ENCODE measurements at places on chromosomes 7 and 10.

- no peak for DNase-seq
These were observed 1.7 kb upstream of the BLOC1S2 start for GRCh38 chr10:100288196-100288595.

DNA sequence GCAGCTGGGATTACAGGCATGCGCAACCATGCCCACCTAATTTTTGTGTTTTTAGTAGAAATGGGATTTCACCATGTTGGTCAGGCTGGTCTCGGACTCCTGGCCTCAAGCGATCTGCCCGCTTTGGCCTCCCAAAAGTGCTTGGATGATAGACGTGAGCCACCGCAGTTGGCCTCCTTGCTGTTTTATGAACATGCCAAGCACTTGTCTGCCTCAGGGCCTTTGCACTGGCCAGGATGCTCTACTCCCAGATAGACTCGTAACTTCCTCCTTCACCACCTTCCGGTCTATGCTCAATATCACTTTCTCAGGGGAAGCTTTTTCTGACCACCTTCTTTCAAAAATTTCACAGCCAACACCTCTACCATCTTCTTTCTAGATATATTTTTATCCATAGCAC lies 6.3 kb downstream of the SLC26A5 start:
- no peak for DNase-seq

DNA sequence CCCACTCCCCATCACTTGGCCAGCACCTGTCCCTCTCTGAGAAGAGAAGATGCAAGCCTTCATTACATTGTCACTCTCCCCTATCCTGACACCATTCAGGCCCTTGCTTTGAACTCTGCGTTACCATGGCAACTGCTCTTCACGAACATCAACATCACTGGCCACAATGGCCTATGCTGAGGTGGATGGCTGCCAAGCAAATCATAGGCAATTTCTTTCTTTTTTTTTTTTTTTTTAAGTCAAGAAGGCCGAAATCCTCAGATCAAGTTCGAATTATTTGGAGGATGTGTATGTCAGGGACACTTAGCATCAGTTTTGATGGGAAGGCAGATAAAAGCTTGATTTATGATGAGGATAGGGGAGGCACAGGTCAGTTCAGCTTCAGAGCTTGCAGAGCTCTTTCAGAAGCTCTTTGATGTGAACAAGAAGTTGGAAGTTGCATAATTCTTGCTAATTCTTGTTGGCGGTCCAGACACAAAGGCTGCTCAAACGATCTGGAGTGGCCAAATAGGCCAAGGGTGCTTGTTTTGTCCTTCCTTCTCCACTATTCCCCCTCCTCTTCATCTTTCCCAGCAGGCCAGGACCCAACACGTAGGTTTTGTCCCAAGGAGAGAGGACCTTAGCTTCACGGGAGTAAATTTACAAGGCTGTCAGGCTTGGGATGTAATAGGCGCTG lies 179.9 kb upstream of the NPVF start:
- no peak for DNase-seq

DNA sequence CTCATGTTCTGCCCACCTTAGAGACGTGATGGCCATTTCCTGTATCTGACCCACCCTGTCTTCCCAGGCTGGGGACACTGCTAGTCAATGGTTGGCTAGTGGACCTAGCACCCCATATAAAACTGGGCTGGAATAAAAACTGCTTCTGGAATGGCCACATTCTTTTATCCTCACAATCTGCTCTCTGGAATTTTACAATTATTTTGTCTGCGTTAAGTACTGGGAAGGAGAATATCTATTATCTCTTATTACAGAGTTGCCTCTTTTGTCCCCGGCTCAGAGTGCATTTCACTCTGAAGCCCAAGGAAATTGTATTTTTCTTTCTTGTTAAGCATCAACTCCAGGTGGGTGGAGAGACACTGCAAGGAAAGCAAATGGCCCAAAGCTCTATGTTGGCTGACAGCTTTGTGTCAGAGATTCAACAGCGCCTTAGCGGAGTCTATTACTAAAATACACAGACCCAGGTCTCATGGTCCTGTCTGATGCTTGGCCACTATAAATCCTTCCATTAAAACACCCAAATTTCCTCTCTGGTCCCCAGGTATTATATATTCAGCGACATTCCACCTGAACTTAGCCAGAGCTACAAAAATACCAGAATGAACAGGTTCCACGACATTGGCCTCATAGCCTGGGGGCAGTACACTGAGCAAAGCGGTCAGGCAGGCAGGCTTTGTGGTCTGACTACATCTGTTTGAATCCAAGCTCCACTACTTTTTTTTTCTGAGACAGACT lies 121.7 kb downstream of the PRPF18 start:
- DNase-seq: no peak

GRCh38 chr7:8724080-8724718 lies 290.8 kb downstream of the NXPH1 start:
- DNase-seq: peak; percentile 5

DNA sequence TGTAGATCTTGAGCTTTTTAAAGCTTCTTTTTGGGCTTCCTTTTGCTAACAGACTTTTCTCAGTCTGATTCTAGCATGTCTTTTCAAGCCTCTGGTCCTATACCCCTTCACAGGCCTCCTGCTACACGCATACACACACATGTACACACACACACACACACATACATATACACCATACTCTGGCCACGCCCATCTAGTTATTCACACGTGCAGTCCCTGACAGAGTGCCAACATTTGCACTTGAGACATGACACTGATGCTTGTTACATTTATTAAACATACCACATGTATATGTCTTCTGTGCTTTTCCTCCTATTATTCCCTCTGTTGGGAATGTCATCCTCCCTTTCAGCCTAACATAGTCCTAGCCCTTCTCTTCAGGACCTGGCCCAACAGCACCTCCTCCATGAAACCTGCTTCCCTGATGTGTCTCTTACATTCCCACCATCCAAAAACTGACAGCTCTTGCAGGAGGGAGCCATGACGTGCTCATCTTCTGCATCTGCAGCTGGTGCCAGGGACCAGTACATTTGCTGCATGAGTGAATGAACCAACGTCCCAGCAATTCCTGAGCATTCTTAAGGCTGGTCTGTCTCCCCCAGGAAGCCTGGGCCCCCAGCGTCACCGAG lies 222.1 kb downstream of the ARHGAP12 start:
- no peak for DNase-seq

DNA sequence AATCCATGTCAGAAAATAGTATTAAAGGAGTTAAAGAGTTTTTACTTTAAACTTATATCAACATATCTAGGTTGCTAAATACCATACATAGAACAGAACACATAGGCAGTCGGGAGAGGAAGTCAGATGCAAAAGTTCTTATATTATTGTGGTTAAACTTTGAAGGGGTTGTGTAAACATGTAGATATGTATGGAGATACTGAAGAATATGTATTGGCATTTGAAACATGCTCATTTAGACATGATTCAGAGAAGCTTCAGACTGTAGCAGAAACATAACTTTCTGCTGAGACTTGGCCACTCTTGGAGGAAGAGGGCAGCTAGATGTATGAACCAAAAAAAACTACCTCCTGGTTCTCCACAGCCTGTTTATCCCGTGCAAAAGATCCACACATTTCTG lies 103.5 kb upstream of the FERD3L start:
- no peak for DNase-seq

- DNase-seq: no peak
These were observed 303.3 kb upstream of the SEMA3A start for GRCh38 chr7:84497873-84498272.

DNA sequence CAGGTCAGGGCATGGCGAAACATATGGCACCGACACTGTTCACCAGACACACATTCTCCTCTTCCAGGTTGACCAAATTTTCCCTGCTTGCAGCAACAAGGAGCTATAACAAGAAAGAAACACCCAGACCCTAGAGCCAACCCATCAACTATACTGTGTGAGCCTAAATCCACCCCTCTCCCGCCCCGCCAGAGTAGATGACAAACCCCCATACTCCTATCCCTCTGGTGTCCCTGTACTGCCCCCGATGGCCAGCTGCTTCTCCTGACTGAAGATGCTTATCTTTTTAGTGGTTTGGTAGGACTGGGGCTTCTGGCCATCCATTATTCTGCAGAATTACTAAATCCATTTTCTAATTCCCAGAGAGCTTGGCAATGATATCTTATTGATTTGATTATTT lies 70.1 kb upstream of the EEPD1 start:
- no peak for DNase-seq

DNA sequence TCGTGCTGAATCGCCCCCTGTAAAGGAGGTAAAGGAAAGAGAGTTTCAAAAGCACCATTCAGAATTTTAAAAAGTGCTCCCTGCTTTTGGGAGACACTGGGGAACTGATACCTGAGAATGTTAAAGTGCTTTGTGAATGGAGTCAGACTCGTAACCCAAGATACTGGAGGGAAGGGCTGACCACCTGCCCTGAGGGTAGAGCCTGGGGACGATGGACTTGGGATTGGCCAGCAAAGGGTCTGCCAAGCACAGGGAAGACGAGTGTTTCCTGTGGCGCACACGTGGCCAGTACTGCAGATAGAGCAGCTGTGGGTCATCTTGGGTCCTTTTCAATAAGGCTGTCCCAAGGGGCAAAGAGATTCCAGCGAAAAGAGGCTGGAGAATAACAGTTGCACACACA lies 1284.1 kb upstream of the AUTS2 start:
- no peak for DNase-seq

DNA sequence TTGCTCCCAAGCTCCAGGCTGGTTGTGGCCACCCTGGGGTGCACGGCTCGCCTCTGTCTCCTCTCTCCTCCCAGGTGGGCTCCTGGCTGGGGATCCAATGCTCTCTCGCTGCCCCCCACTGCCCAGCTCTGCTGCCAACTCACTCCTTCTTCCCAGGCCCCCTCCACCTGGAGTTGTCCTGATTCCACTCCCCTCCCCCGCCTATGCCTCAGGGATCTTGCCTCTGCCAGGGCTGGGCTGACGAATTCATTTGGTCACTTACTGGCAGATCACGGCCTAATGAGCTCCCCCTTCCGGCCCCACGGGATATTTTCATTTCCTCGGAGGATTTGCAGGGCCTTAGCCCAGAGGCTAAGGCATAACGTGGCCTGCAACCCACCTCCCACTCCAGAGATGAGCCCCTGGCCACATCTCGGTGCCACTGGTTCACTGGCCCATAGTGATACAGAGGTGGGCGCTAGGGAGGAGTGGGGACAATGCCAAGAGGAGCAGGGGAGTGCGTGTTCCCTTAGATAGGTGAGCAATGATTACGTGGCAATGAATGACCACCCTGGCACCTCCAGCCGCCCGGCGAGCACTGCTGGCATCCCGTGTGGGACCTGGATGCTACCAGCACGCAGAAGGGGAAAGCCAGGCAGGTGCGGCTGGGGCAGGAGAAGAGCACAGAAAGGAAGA lies 344.6 kb upstream of the SHH start:
- no peak for DNase-seq

GRCh38 chr10:25014579-25014978 lies 1.4 kb downstream of the ENKUR start:
- no peak for DNase-seq

DNA sequence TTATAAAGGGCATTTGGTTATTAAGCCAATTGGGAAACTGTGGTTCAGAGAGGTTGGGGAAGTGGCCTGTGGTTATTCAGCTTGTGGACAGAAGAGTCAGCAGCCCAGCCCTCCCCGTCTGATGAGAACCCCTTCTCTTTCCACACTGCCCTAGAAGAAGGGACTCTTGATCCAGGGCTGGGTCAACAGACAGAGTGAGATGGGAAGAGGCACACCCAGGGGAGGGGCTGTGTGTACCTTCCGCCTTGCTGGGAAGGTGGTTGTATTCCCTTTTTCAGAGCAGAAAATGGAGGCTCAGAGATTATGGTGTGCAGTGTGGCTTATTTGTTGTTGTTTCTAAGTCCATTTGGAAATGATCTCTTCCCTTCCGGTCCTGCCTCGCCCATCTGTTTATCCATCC lies 103.4 kb downstream of the GRK5 start:
- no peak for DNase-seq

DNA sequence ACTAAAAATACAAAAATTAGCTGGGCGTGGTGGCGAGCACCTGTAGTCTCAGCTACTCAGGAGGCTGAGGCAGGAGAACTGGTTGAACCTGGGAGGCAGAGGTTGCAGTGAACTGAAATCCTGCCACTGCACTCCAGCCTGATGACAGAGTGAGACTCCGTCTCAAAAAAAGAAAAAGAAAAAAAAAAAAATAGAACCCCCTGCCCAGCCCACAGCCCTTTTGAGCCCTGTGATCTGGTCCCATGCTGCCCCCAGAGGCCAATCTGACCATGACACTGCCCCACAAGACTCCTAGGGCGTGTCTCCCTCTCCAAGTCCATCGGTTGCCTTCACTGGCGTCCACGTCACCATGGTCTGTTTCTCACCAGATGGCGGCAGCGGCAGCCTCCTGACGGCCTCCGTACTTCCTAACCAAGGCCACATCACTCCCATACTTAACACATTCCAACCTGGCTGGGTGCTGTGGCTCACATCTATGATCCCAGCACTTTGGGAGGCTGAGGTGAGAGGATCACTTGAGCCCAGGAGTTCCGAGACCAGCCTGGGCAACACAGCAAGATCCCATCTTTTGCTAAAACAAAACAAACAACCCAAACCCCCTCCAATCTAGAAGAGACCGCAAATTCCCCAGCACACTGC lies 18.0 kb downstream of the STX1A start:
- no peak for DNase-seq

DNA sequence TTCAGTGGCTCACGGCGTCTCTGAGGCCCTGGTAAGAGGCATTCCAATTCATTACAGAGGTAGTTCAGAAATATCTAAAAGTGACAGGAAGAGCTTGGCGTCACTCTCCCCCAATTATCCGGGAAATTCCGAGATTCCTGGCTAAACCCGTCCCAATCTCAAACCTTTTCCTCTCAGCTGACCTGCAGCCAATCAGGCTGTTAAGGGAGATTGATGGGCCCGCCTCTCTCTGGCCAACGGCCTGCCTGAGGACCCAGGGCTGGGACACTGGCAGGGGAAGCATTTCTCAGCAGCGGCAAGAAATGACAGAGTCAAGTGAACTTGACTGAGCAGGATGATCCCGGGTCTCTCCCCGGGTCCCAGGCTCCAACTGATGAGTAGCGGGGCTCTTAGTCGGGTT lies 72.3 kb downstream of the EBF3 start:
- DNase-seq: no peak

GRCh38 chr10:82282782-82283456 lies 407.9 kb downstream of the NRG3 start:
- DNase-seq: no peak

GRCh38 chr10:88687853-88688467 lies 18.1 kb upstream of the LIPK start:
- peak; percentile 5 for DNase-seq

DNA sequence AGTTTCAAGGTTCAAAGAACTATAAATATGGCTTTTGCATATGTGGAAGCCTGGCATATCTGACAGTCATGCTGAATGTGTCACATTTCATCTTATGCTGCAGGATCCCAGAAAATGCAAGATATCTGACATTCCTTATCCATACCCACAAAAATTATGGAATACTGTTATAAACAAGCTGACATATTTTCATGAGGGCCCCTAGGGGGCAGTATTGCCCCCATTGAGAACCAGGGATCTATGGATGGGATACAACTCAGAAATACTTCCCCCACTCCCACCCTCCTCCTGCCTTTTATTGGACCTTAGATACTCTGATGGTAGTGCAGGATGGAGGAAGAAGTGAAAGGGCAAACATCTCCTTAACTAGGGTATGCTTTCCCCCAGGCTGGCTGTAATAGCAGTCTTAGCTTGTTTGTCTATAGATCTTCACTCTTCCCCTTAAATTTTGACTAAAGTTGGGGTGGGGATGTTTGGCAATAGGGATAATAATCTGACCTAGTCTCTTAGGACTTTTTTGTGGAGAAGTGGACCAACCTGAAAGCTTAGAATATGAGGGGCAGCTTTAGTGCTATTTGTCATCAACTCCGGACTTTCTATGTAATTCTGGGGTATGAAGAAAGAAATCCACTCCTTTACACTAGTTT lies 3.5 kb upstream of the GNGT1 start:
- no peak for DNase-seq

All from GM12864 (cell line).